ENCODE measurements at places on chromosomes 4 and X.

DNA sequence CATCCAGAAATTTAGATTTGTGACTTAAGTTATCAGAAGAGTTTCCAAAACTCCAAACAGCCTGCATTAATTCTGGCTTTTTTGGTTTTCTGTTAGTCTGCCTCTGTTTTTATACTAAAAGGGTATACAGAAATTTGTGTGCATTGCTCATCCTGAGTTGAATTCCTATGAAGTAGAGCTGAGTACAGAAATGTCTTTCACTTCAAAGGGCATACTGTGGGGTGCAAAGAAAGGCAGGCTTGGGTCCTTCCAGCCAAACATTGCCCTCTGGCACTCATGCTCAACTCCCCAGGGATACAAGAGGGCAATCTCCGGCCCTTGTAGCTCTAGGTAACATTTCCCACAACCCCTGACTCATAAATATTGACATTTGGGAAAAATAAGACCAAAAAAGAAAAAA is 27.6 kb upstream of the TMEM184C start:
- DNase-seq = no peak

DNA sequence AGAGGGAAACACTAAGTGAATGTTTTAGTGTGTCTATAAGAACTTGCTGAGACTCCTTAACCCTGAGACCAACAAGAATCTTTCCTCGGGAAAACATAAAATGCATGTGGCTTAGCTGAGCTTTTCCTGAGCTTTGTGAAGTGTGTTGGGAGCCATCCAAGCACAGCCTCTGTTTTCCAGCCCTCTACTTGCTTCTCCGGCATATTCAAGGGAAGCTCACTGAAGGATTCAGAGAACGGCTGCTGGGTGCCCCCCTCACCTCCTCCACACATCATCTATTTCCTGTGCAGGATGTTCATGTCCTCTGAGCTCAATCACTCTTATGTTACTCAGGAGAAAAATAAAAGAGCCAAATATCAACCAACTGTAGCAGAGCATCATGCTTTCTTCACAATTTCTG is 492.1 kb downstream of the IL15 start:
- DNase-seq = peak; percentile 29

- no peak for DNase-seq
Observed at GRCh38 chrX:153635788-153636668, 11.0 kb upstream of the DUSP9 start.

- no peak for DNase-seq
Observed at GRCh38 chrX:130109429-130110378, 593 bp downstream of the ELF4 start.

Measured in heart left ventricle (tissue), 16 donors.